ENCODE measurements at places on chromosomes 1 and 21.

GRCh38 chr1:232873412-232873811, 68.2 kb downstream of the MAP10 start:
- no peak for DNase-seq

DNA sequence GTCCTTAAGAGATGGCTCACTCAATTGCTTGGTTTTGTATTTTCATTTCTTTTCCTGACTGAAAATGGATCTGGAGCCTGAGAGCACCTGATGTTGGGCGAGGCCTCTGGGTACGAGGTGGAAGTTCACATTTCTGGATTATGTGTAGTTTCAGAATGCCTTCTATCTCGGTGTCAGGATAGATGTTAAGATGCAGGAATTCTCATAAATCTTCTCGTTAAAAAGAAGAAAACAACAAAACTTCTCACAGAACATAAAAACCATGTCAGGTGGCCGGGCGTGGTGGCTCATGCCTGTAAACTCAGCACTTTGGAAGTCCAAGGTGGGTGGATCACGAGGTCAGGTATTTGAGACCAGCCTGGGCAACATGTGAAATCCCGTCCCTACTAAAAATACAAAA, 101.8 kb downstream of the RHOU start:
- DNase-seq, result no peak

GRCh38 chr1:37282764-37283163, 191.6 kb upstream of the ZC3H12A start:
- no peak for DNase-seq

DNA sequence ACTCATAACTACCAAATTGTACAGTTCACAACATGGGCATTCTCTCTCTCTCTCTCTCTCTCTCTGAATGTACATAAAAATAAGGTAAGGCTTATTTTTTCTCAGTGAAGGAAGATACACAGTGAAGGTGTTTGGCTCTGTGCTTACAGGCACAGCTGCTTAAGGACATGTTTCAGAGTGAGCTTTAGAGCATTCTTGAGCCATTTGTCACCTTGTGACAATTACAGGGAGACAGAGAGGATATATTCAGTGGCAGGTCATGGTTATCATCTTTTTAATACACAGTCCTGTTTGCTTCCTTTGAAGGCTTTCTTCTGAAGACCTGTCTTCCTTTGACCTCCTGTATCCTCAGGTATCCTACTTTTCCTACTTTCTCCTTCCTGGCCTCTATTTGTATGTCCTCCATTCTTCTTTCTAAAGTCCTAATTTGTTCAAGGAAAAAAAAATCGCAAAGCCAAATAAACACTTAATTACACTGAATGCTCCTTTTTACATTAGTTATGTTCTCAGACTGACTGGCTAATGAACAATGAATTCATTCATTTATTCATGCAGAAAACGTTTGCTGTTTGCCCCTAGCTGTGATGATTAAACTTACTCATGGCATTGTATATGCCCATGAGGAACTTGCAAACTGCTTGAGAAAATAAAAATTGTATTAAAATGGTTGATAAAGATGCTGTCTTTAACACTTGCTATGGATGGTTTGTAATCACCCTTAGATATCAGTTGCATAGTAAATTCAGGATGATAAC, 33.4 kb downstream of the HSD17B7 start:
- DNase-seq, result no peak

GRCh38 chr21:44496564-44497550, 41.5 kb downstream of the LRRC3 start:
- DNase-seq, result no peak

DNA sequence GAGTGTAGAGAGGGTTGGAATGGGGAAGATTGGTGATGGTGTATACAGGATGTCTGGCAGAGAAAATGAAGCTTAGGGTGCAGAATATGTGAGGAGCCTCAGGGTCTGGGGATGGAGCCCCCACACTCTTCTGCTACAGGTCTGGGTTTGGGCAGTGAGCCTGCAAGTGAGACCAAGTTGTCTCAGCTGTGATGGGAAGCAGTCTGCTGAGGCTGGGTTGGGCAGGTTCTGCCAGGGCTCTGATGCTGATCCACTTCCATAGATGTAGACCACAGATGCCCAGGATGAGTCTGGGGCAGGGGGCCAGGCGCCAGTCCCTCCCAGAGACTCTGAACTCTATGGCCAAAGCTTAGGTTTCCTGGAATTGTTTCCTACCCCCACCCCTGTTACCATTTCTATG, 516.9 kb downstream of the PTPRU start:
- DNase-seq, result no peak

DNA sequence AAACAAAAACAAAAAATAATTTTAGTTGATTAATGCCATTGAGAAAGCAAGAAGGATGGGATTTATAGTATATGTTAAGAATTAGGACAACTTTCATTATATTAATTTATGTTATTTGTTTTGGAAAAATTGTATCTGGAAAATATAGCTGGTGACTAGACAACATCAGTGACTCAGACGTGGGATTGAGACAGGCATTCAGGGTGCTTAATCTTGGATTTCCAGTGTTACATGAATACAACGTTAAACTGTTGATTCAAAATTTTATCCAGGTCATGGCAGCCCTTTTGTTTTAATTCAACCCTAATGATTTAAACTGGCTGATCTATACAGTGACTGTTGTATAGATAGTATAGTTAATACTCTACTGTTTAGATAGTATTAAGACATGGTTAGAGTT, 827.1 kb upstream of the B3GALT2 start:
- DNase-seq, result no peak

DNA sequence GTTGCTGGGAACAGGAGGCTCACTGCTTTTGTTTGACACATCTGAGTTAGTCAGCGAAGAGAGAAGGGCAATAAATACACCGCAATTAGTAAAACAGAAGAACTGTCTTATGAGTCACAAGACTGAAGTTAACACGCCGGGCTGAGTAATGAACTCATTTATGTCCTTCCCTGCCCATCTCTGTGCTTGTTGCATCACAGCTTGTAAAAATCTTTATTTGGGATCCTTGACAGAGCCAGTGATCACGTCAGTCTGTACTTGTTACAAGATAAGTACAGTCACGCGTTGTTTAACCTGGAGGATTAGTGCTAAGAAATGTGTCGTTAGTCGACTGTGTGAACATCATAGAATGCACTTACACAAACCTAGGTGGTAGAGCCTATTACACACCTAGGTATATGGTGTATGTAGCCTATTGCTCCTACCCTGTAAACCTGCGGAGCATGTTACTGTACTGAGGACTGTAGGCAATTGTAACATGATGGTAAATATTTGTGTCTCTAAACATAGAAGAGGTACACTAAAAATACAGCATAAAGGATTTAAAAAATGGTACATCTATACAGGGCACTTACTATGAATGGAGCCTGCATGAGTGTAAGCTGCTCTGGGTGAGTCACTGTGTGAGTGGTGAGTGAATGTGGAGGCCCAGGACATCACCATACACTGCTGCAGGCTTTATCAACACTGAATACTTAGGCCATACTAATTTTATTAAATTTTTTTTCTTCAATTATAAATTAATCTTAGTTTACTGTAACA, 272.2 kb downstream of the TNR start:
- no peak for DNase-seq

DNA sequence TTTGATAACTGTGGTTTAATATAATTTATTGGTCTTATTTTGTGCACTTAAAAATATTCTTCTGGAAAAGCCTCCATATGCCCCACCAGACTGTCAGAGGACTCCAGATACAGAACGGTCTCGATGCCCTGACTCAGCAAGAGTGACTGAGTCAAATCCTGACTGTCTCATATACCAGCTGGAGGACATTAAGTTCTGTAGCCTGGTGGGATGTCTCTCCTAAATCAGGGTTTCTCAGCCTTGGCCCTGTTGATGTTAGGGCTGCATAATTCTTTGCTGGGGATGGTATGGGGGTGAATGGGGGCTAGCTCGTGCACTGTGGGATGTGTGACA, 67.7 kb upstream of the TLR5 start:
- no peak for DNase-seq

DNA sequence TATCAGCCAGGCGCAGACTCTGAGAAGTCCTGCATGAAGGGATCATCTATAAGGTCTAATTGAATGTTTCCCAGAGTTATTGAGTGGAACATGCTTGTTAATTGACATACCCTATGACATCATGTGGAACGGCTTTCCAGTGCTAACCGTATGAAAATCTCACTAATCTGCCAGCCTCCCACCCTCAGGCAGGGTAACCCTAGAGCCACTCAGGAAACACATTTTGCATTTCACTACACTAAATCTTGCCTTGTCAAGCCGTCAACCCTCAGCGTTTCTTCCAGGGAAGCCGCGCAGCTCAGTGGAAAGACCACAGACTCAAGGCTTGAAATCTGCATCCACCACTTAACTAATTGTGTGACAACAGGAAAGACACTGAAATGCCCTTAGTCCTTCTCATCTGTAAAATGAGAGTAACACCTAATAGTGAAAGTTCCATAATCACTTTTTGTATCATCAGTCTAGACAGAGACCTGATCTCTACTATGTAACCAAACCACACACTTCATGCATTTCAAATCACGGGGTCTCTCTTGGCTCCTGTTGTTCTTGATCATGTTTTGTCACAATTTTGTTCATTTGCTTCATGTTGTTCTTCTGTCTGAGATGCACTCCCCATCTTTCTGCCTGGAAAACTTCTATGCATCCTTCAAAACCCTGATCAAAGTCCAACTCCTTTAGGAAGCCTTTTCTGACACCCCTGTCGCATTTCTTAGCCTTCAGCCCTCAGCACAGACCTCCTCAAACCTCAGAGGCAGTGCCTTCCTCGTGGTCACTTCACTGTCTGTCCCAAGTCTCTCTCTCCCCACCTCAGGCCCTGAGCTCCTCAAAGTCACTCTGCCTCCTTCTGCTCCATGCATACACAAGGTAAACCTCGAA, 246.5 kb downstream of the TOMM20 start:
- no peak for DNase-seq

DNA sequence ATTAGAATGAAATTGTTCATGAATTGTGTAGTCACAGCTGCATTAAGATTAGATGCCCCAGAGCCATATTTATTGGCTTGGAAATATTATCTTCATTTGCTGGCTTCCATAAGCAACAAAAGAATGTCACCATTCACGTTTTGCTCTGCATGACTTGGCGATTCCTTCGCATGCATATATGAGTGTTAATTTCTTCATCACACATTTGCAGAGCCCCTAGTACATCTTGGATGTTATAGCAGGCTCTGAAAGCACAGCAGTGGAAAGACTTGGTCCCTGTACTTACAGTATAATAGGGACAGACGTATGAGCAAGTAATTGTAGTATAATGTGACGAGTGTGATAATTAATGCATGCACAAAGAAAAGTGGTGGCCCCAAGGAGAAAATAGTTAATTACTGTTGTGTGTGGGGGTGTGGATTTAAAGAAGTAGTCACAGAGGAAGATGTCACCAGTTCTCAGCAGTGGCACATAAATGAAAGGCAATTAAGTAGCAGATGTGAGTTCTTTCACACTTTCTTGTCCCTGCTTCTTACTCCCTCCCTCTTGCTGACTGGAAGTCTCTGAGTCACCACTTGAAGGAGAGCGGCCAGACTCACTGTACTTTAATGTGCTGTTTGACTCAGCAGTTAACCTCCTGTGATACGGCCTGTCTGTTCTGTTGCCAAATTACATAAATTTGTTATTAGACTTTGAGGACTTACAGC, 21.0 kb downstream of the S100A10 start:
- DNase-seq, result peak; percentile 45

- DNase-seq, result no peak
Observed at GRCh38 chr1:79310609-79311008, 304.1 kb upstream of the ADGRL4 start.

DNA sequence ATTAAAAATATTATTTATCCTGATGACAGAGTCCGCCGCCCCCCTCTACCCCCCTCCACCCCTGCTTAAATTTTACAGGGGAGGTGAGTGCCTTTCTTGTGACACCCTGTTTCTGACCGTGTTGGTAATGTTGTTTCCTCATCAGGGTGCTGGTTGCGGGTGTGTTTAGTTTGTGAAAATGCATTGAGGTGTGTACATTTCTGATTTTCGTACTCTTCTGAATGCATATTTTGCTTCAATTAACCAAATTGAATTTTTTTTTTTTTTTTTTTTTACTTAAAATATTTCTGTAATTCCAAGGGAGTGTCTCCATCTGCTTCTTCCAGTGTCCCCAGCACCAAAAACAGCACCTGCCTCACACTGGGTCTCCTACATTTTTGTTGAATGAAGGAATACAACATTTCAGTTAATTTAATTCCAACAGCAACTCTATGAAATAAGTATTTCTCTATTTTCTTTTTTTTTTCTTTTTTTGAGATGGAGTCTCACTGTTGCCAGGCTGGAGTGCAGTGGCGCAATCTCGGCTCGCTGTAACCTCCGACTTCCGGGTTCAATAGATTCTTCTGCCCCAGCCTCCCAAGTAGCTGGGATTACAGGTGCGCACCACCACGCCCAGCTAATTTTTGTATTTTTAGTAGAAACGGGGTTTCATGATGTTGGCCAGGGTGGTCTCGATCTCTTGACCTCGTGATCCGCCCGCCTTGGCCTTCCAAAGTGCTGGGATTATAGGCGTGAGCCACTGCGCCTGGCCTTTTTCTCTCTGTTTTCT, 5.6 kb upstream of the SLC2A1 start:
- no peak for DNase-seq

All from CD4-positive, alpha-beta T cell treated with Interleukin-6 at 100 ng/mL for 8 hours (primary cell).